ENCODE measurements at places on chromosomes 16 and 17. TPM values are rescaled to one million over a fixed set of nuclear protein-coding genes. Genes with fewer than 3 reads are reported as not detected.

SCNN1B gene
- total RNA-seq: not detected

C17orf67 gene
- 1.9 TPM for total RNA-seq

CCL4 gene
- total RNA-seq: 4.1 TPM

EFCAB5 gene
- total RNA-seq: 2.2 TPM

ARL5C gene
- not detected for total RNA-seq

OTOP2 gene
- total RNA-seq: not detected

NPIPA2 gene
- total RNA-seq: not detected

ZNF469 gene
- total RNA-seq: 0.31 TPM

CDC6 gene
- total RNA-seq: 1.6 TPM

TBC1D3H gene
- total RNA-seq: not detected

KRT23 gene
- total RNA-seq: 0.16 TPM

TBX6 gene
- 0.16 TPM for total RNA-seq

KRTAP3-1 gene
- total RNA-seq: not detected

CCDC43 gene
- total RNA-seq: 39.1 TPM

SGCA gene
- total RNA-seq: not detected

KRTAP2-3 gene
- total RNA-seq: not detected

CRHR1 gene
- total RNA-seq: 6.6 TPM

SUPT4H1 gene
- total RNA-seq: 28.4 TPM

TRPV2 gene
- total RNA-seq: 2.0 TPM

CMTM2 gene
- total RNA-seq: not detected

FZD2 gene
- 6.9 TPM for total RNA-seq

NPTX1 gene
- 19.3 TPM for total RNA-seq

Data from occipital lobe (tissue), 3 donors.